ENCODE measurements at places on chromosomes 16 and 17. TPM values are rescaled to one million over a fixed set of nuclear protein-coding genes. Genes with fewer than 3 reads are reported as not detected.

GRB2 gene
- total RNA-seq = 94.7 TPM

RPH3AL gene
- total RNA-seq = 39.4 TPM

IL32 gene
- 17.7 TPM for total RNA-seq

TLCD3B gene
- not detected for total RNA-seq

SLC38A8 gene
- total RNA-seq = not detected

DRC7 gene
- total RNA-seq = not detected

KATNIP gene
- total RNA-seq = 14.5 TPM

KRT33B gene
- not detected for total RNA-seq

HSPB9 gene
- total RNA-seq = not detected

KRTAP2-3 gene
- not detected for total RNA-seq

FAM117A gene
- total RNA-seq = 1.2 TPM

C17orf100 gene
- 1.6 TPM for total RNA-seq

PRR35 gene
- total RNA-seq = 0.20 TPM

GCGR gene
- total RNA-seq = 0.35 TPM

MAP2K6 gene
- 8.0 TPM for total RNA-seq

ALKBH5 gene
- total RNA-seq = 57.5 TPM

SPSB3 gene
- 21.1 TPM for total RNA-seq
